ENCODE measurements at places on chromosomes 1 and 21. TPM values are rescaled to one million over a fixed set of nuclear protein-coding genes. Genes with fewer than 3 reads are reported as not detected.

Gene EPHB2
- total RNA-seq: 54.7 TPM

Gene RGS4
- total RNA-seq: 635 TPM

DNA sequence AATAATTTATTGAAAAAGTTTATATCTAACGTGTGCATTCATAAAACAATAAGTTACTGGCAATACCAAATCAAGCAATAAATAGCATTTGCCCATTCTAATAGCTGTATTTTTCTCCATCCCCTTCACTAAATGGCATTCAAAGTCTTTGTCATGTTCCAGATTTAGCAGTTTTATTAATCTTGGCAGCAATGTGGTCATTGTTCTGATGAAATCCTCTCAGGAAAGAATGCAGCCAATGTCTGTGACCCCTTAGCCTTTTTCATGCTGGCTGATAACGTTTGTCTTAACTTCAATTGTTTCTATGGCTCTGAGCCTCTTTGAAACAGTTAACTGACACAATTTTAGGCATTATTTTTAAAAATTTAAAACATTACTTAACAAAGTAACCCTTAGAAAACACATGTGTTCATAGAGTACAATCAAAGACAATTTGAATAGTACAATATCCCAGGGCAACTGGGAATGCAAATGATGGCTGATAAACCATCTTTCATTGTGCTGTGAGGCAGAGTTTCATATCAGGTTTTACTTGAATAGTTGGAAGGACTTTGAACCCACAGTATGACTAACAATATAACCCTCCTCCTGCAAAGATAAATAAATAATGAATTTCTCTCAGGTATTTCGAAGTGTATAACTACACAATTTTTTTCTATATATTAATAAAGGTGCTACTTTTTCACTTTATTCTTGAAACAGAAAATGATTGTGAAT lies 217.5 kb downstream of the LRRIQ3 start:
- no peak for DNase-seq
- H3K36me3 ChIP-seq: no peaks in the 10 kb centered on the region

- H3K36me3 ChIP-seq: no peaks in the 10 kb centered on the region
- H3K27ac ChIP-seq: no peak overlapping the region
- H3K4me1 ChIP-seq: no peaks in the 10 kb centered on the region
- no peak overlapping the region for H3K4me3 ChIP-seq
These were observed 89.9 kb downstream of the CD247 start for GRCh38 chr1:167428395-167428794.

GRCh38 chr1:96425382-96426129 lies 296.0 kb upstream of the PTBP2 start:
- no peaks in the 10 kb centered on the region for H3K4me1 ChIP-seq
- no peak for DNase-seq
- H3K27ac ChIP-seq: no peak overlapping the region
- H3K4me3 ChIP-seq: no peak overlapping the region

- H3K27ac ChIP-seq: no peak overlapping the region
- H3K36me3 ChIP-seq: no peaks in the 10 kb centered on the region
- H3K4me3 ChIP-seq: no peak overlapping the region
- no peaks in the 10 kb centered on the region for H3K4me1 ChIP-seq
- H3K27me3 ChIP-seq: no peaks in the 10 kb centered on the region
These were observed 957.0 kb downstream of the NCAM2 start for GRCh38 chr21:21955204-21955603.

DNA sequence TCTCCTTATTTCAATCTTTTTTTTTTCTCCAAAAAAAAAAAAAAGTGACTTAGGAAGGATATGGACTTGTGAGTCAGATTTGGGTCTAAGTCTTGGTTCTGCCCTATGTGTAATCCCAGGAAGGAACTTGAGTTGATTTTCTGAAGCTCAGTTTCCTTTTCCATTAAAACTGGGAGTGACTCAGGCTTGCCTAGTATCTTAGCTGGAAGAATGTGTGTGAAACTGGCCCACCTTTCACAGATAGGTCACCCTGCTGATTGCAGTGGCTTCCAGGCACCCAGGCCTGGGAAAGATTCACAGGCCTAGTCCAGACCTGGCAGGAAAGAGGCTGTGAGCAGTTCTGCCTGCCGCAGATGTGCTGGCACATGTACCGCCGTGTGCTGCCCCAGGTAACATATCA lies 218.3 kb upstream of the HOOK1 start:
- no peaks in the 10 kb centered on the region for H3K27me3 ChIP-seq
- H3K27ac ChIP-seq: peak overlapping the region; percentile 96
- H3K36me3 ChIP-seq: no peaks in the 10 kb centered on the region
- DNase-seq: peak; percentile 95
- H3K4me3 ChIP-seq: no peak overlapping the region

DNA sequence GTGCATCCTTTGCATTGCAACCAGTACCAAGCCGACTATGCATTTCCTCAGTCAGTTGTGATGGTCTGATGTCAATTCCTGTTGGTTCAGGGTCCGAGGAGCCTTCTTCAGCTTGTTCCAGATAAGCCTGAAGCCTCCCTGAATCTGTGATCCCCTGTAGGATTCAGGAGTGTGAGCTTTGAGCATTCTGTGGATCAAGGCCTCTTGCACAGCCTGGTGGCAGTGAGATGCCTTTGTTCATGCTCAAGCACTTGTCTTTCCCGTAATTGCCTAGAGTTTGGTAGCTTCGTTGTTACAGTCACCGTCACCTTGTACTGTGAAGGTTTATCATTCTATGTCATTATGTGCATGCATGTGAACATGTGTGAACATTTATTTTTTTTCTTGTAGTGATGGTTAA lies 103.5 kb downstream of the PBX1 start:
- no peak for DNase-seq
- no peak overlapping the region for H3K27ac ChIP-seq
- peaks cover 4% of the 10 kb centered on the region for H3K4me1 ChIP-seq
- H3K27me3 ChIP-seq: no peaks in the 10 kb centered on the region
- no peaks in the 10 kb centered on the region for H3K36me3 ChIP-seq

DNA sequence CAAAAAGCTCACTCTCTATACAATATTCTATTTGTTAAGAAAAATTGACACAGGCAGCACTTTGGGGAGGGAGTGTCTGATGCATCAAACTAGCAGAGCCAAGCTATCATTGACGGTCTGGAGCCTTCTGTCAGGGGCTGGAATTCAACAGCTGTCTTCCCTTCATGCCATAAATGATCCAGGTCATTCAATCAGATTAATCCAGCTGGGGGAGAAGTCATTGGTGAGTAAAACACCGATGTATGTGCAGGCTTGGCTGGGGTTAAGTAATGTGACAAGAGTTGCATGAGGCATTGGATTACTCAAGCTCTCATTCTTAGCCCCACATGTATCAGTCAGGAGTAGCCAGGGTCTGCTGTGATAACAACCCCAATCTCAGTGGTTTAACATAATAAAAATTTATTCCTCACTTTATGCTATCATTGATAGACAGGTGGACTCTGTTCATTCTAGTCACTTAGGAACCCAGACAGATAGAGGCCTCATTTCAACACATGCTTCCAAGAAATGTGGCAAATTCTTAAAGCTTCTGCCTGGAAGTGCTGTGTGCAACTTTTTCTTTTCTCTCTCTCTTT lies 118.1 kb upstream of the GADD45A start:
- H3K36me3 ChIP-seq: no peaks in the 10 kb centered on the region
- no peaks in the 10 kb centered on the region for H3K27me3 ChIP-seq
- H3K4me1 ChIP-seq: peaks cover 9% of the 10 kb centered on the region
- peak; percentile 60 for DNase-seq

DNA sequence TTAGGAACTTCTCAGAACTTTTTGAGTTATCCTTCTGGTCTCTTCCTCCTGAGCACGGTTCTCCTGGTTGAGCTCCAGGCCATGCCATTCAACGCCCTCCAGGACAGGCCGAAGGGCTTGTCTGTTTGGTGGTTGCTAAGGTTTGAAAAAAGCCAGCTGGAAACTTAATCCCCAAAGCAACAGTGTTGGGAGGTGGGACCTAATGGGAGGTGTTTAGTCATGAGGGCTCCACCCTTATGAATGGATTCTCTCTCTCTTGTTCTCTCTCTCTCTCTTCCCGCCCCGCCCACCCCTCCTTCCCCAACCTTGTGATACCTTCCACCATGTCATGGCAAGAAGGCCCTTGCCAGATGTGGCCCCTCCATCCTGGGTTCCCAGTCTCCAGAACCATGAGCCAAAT lies 829 bp downstream of the KCNE1 start:
- no peak overlapping the region for H3K4me3 ChIP-seq
- no peaks in the 10 kb centered on the region for H3K27me3 ChIP-seq
- H3K36me3 ChIP-seq: 0 out of 2 replicates have a peak, but pooled peaks cover 2% of the 10 kb centered on the region
- peaks cover 1% of the 10 kb centered on the region for H3K4me1 ChIP-seq
- DNase-seq: no peak

DNA sequence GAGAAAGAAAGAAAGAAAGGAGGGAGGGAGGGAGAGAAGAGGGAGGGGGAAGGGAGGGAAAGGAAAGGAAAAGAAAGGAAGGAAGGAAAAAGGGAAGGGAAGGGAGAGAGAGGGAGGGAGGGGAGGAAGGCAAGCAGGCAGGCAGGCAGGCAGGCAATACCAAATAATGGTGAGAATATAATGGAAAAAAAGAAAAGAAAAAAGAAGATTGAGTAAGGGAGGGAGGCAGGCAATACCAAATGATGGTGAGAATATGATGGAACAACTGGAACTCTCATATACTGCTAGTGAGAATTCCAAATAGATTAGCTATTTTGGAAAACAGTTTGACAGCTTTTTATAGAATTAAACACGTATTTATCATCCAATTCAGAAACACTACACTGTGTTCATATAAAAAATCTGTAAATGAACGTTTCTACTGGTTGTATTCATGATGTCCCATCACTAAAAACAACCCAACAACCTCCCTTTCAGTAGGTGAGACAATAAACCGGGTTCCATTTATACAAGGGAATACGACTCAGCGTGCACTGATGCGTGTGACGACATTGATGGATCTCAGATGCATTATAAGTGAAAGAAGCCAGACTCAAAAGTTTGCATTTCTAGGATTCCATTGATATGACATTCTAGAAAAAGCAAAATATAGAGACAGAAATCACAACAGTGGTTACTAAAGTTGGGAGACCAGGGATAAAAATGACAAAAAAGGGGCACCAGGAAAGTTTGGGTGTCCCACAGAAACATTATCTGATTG lies 226.4 kb downstream of the DSCAM start:
- no peaks in the 10 kb centered on the region for H3K4me1 ChIP-seq
- no peaks in the 10 kb centered on the region for H3K27me3 ChIP-seq
- H3K36me3 ChIP-seq: no peaks in the 10 kb centered on the region
- no peak for DNase-seq
- no peak overlapping the region for H3K4me3 ChIP-seq

DNA sequence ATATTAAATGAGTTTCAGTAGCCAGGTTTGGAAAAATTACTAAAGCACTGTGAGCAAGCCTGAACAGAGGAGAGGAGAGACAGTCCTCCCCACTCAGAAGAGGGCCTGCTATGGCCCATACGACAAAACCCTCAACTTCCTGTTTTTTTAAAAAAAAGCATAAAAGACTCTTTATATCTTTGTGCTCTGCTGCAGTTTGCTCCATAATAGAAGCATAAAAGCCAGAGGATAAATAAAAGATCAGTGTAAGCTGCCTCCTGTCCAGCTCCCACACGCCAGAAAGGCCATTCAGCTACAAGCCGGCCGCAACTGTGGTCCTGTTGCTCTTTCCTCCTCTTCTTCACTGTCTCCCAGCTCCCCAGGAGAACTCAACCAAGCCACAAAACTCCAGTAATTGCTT lies 37.8 kb downstream of the NID1 start:
- H3K4me3 ChIP-seq: no peak overlapping the region
- H3K27me3 ChIP-seq: no peaks in the 10 kb centered on the region
- H3K27ac ChIP-seq: no peak overlapping the region
- peaks cover 44% of the 10 kb centered on the region for H3K36me3 ChIP-seq
- H3K4me1 ChIP-seq: peaks cover 12% of the 10 kb centered on the region

- H3K4me1 ChIP-seq: no peaks in the 10 kb centered on the region
- no peaks in the 10 kb centered on the region for H3K36me3 ChIP-seq
- H3K27ac ChIP-seq: no peak overlapping the region
- DNase-seq: no peak
- H3K4me3 ChIP-seq: no peak overlapping the region
- no peaks in the 10 kb centered on the region for H3K27me3 ChIP-seq
These were observed 519.0 kb downstream of the NPHP4 start for GRCh38 chr1:5473268-5473667.

DNA sequence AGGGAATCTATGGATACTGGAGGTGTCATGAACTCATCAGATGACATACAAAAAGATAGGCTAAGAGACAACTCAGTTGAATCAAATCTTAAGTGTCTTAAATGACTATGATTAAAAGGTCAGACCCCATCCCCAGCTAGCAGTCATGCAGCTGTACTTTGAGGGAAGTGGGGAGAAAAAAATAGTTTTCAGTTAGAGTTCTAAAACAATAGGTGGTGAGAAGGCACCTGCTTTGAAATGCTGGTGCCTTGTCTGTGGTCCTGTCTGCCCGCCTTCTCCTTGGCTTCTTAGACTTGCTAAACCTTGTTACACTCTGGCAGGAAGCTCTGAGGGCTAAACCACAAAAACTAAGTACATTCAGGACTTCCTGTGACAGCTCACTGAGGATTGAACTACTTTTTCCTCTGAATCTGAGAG lies 15.3 kb downstream of the CD2 start:
- no peak overlapping the region for H3K27ac ChIP-seq
- no peaks in the 10 kb centered on the region for H3K4me1 ChIP-seq
- DNase-seq: no peak
- H3K4me3 ChIP-seq: no peak overlapping the region
- H3K36me3 ChIP-seq: no peaks in the 10 kb centered on the region

DNA sequence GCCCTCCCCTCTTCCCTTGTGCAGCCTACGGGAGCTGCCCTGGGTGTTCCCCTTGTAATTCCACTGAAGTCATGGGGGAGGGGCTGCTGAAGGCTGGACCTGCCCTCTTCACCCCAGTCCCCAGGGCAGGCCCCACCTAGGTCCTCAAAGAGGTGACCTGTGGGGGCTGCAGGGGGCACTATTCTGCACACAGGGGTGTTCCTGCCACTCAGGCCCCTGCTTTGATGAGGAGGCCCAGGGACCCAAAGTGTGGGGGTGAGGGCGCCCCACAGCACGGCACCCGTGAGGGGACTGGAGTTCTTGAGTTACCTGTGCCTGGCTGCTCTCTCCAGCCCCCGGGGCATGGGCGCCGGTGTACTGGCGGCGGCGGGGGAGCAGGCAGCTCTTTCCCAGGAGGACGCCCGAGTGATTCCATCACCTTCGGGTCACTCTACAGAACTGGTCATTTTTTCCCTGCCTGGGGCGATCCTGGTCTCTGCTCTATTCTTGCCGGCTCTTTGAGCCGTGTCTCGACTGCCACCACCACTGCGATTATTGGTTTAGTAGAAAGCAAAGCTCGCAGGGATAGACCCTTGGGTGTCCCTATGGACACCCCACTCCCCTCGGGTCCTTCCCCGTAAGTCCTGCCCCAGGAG lies 6.9 kb upstream of the PRDM16 start:
- H3K27ac ChIP-seq: no peak overlapping the region
- H3K4me1 ChIP-seq: no peaks in the 10 kb centered on the region
- no peak overlapping the region for H3K4me3 ChIP-seq
- peaks cover 44% of the 10 kb centered on the region for H3K27me3 ChIP-seq
- H3K36me3 ChIP-seq: no peaks in the 10 kb centered on the region

DNA sequence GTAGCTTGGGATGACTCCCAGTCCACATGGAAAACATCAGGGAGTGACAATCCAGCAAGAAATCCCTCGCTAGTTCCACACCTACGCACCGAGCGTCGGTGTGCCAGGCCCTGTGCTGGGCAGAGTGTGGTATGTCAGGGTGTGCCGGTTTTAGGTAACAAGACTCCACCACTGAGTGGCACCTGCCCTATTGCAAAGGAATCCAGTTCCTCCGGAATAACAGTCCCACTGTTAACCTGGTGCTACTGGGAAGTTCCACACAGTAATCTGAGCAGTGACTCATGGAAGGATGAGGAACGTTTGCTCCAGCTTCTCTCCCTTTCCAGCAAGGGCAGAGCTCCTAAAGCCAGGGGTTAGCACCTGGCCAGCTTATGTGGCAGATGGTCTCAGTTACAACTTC lies 14.3 kb downstream of the RNF207 start:
- no peak overlapping the region for H3K4me3 ChIP-seq
- H3K4me1 ChIP-seq: no peaks in the 10 kb centered on the region
- H3K27ac ChIP-seq: no peak overlapping the region
- peaks cover 24% of the 10 kb centered on the region for H3K36me3 ChIP-seq
